ENCODE measurements at places on chromosomes 11 and 22.

DNA sequence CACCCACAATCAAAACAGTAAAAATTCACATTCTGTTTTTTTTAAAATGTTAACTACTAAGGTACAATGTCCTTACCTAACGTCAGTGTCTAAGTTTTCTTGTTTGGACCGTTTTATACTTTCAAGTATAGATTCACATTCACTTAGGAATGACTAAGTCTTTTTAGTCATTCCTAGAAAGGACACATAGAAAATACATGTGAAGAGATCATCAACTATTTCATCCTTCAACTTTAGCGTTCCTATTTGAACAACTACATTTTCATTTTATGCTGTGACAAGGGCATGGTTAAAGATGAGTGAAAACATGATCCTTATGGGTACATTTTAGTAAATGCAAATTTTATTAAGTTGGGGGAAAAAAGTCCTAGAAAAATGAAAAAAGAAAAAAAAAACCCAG is 62.8 kb downstream of the DDX10 start:
- no peak for DNase-seq

DNA sequence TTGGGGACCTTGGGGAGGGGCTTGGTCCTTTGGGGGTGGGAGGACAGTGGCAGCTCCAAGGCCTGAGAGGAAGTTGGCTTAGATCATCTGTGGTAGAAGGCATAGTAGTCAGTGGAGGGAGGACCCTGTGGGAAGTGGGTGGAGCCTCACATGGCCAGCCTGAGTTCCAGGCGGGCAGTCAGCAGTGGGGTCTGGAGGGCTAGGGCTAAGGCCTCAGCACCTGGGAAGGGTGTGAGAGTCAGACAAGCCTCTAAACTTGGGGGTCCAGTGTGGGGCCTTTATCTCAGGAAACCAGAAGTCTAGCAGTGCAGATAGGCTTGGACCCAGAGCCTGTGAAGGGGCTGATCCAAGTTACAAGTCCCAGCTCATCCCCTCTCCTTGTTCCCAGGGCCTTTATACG is 4.0 kb downstream of the NLRX1 start:
- no peak for DNase-seq

DNA sequence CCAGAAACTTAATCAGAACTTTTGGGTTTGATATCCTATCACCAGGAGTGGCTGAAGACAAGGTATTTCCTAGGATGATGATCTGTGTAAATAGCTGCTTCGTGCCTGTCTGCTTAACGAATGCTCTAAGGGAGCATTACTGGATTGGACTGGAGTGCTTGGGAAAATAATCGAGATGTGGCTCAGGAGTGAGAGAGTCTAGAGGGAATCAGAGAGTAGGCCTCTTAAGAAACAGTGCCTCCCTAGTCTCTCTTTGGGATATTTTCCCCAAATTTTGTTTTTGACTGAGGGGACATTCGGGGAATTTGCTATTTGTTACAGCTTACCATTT is 2.5 kb downstream of the MAML2 start:
- no peak for DNase-seq

- no peak for DNase-seq
These were observed 125.6 kb downstream of the TRPC6 start for GRCh38 chr11:101458161-101458560.

DNA sequence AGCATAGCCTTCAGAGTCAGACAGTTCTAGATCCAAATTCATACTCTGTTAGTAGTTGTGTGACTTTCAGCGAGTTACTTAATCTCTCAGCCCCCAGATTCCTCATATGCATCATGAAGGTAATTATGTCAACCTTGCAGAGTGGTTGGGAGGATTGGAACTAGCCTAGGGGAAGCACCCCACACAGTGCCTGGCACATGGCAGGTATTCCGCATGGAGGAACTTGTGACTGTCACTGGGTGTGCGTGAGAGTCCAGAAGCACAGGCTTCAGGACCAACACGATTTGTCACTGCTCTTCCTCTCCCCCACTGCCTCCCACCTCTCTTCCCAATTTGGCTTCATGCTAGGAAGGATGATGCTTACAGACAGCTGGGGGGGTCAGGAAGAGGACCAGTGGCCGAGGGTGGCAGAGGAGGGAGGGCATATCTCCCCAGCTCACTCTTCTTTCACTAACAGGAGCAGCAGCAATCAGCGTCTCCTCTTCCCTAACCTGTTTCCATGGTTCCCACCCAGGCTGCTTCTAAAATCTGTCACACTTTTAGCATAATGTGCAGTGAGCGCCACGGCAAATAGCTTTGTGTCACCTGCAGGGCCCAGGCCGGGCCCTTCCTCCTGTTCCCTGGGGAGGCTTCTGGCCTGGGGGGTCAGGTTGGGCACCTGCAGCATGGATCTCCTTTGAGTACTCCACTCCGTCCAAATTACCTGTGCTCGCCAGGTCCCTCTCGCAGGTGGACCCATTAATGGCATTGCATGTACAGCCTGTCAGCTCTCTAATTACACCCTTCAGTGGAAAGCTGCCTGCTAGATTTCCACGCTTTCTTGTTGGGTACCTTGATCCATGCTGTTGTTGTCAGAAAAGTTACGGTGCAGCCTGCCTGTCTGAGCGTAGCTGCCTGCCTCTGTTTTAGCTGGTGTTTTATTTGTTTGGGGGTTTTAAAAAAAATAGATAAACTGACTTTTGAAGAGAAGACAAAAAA is 400.4 kb downstream of the NXPE2 start:
- DNase-seq, result no peak

DNA sequence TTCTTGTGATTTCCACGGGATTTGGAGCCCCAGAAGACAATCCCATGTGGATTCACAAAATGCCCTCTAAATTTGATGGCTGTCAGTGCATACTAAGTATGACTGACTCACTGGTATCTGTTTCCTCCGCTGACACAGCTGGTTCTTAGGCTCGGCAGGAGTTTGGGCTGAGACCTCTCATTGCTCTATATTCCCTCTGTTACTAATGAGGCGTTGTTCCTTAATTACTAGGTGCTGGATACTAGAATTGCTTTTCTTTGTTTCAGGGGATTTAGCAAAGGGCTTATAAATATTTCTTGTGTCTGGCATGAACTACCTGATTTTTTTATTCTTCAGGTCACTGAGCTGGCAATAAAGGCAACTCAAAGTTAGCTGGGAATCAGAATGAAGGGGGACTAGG is 53.2 kb upstream of the EHF start:
- no peak for DNase-seq

DNA sequence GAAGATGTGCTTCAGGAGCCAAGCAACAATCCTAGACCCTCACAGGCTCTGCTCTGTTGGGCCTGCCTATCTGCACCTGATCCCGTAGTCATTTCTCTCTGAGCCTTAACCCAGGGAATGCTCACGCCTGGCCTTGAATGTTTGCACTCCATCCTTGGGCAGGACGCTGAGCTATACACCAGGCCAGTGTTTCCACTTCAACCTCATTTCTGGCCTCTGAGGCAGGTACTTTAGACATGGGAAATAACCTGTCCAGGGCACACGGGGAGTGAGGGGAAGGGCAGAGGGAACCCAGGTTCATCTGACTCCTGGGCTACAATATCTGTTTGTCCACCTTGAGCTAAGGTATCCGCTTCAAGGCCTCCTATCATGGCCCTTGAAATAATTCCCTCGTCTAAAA is 9.9 kb downstream of the RSPH14 start:
- DNase-seq, result no peak

DNA sequence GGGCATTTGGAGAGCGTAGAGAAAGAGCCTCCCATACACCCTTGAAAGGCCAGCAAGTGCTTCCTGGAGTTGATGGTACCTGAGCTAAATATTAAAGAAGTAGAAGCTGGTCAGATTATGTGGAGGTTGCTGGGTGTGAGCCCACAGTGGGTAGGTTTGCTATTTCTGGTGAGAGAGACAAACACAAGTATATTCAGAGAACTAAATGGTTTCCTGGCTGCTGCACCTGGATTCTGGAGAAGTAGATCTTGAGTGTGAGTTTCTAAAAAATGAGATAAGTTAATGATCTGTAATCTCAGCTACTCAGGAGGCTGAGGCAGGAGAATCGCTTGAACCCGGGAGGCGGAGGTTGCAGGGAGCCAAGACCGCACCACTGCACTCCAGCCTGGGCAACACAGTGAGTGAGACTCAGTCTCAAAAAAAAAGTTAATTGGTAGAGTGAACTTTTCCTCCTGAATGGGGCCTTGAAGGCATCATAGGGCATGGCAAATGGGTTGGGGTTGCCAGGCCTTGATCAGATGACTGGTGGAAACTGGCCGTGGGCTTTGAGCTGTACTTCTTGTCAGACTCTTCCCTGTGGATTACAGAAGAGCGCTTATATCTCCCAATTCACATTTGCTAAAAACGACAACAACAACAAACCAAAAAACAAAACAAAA is 75.8 kb downstream of the ADAMTS15 start:
- DNase-seq, result no peak

DNA sequence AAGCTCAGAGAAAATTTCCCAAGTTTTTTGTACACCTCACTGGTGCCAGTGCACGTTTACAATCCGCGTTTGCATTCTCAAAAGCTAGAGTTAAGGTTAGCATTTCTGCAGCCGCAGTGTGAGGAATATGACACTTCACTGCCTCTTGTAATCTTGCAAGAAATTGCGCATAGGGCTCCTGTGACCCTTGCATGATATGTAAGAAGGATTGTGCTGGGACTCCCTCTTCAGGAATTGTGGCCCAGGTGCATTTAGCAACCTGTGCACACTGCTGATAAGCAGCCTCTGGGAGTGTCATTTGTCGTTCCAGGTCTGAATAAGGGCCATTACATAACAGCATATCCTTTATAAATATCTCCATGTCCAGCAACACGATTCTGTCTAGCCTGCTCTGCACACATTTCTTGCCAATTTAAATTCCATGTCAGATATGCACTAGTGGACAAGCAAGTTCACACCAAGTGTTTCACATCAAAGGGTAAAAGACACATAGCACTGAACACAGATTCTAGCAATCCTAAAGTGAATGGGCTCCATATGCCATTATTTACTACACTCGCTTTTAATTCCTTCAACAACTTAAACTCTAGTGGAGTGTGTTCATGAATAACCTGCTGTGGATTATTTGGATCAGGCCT is 69.2 kb upstream of the INCENP start:
- no peak for DNase-seq

GRCh38 chr11:119318240-119319135 is 1.6 kb upstream of the MCAM start:
- peak; percentile 84 for DNase-seq

DNA sequence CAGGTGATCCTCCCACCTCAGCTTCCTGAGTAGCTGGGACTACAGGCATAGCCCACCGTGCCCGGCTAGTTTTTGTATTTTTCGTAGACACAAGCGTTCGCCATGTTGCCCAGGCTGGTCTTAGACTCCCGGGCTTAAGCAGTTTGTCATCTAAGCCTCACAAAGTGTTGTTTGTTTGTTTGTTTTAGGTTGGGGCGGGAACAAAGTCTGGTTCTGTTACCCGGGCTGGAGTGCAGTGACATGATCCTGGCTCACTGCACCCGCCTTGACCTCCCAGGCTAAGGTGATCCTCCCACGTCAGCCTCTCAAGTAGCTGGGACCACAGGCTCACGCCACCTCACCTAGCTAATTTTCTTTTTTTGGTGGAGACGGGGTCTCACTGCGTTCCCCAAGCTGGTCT is 12.6 kb downstream of the IRF7 start:
- no peak for DNase-seq

DNA sequence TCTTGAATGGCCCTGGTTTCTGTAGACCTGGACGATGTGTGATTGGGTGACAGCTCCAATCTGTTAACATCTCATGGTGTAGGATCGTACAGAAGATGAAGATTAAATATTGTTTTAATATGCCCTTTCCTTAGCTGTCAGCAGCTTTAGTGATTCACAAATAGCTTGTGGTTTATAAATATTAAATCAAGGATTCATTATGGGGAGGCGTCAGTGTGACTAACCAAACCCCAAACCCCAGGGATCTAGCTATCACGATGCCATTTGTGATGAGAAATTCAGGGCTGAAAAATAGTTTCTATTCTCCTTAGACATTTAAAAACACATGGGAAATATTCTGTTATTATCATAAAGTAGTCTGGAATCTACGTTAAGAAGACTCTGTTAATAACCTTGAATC is 73.4 kb downstream of the NCAM1 start:
- no peak for DNase-seq

DNA sequence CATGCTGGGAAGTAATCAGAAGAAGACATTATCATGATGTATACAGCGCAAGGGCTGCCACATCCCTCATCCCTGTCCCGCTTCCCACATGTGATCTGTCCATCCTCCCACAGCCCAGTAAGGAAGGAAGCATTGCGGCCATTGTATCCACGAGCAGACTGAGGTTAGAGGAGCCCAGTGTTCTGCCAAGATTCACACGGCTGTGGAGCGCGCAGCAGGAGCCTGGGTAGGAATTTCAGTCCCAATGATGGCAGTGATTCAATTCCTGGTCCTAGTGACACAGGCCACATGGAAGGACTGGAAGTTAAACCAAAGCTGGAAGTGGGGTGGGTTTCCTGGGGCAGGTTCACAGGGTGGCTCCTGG is 89.2 kb downstream of the RTL6 start:
- DNase-seq, result no peak

- no peak for DNase-seq
These were observed 635 bp upstream of the GRK3 start for GRCh38 chr22:25563761-25564319.

- no peak for DNase-seq
These were observed 48.8 kb downstream of the OSBP2 start for GRCh38 chr22:30743257-30744020.

- DNase-seq, result no peak
These were observed 49.3 kb upstream of the WNT7B start for GRCh38 chr22:46025973-46026898.

- DNase-seq, result no peak
These were observed 112.8 kb upstream of the C11orf87 start for GRCh38 chr11:109309153-109309552.

GRCh38 chr22:35230839-35231584 is 26.3 kb upstream of the HMGXB4 start:
- DNase-seq, result no peak

GRCh38 chr11:13174090-13174489 is 103.5 kb upstream of the BMAL1 start:
- DNase-seq, result no peak

DNA sequence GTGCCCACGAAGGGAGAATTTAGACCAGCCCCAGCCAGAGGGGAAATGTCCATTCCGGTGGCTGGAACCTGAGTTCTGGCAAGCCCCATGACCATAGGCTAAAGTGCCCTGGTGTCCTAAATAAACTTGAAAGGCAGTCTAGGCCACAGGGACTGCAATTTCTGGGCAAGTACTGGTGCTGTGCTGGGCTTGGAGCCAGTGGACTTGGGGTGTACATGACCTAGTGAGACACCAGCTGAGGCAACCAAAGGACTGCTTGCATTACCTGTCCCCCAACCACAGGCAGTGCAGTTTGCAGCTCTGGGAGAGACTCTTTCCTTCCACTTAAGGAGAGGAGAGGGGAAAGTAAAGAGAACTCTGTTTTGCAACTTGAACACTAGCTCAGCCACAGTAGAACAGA is 23.7 kb downstream of the RRP8 start:
- DNase-seq, result no peak

Data from hepatic stellate cell (primary cell).